ENCODE measurements at places on chromosomes 7 and 10.
A peak's percentile ranks its signal among the peaks of the same experiment; 100 is the strongest.

GRCh38 chr10:24982319-24983112, 30.1 kb upstream of the PRTFDC1 start:
- no peak for DNase-seq

DNA sequence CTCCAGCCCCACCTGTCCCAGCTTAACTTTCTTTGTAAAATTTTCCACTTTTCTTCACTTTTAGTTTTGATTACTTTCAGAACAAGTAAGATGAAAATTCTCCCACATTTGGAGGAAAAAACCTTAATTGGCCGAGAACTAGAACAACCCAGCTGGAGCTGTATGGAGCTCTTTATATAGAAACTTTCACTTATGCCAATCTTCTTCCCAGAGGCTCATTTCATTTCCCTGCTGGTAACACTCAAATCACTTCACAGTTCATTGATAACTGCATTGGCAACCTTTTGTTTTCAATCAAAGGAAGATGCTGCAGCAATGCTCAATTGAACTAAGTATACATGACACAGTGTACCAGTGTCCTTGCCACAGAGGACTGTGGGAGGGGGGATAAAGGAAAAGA, 176.2 kb upstream of the NOBOX start:
- no peak for DNase-seq

DNA sequence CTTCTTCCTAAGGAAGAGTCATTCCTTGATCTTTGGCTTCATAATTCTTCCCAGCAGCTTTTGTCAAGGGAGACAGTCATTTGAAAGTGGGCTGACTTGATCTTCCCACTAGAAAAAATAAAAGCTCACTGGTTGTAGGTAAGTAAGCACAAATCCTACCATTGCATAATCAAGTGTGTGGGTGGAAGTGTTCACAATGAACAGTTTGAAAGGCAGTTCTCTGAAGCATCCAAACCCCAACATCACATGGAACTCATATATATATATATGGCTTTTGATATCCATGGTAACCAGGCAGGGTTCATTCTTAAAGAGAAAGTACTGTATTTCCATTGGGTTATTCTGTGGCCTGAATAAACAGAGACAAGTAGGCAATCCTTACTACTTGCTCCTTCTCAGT, 51.6 kb downstream of the ARMH3 start:
- no peak for DNase-seq

DNA sequence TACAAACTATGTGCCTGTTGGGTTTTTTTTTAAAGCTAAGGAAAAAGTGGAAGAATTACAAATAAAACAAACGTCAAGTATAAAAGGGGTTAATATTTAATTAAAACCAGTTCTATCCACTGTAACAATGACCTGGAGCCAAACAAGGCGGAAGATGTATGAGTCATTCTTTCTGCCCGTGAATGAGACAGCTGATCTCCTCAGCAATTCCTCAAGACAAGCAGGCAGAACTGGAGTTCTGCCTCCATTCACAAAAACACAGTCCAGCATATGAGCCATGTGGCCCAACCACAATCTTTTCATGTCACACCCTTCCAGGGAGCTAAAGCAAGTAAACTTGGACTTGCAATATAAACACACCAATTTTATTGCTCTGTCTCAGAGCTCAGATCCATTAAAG, 8.4 kb downstream of the ETV1 start:
- peak; percentile 59 for DNase-seq

DNA sequence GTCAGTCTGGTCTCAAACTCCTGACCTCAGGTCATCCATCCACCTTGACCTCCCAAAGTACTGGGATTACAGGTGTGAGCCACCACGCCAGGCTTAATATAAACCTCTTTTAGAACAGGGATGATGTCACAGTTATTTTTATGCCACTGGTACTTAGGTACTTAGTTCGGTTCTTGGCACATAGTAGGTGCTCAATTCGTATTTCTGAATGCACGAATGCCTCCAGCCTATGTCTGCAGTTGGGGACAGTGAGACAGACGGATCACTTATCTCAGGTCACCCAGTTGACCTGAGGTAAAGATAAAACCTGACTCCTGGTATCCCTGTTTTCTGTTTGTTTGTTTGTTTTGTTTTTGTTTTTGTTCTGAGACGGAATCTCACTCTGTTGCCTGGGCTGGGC, 6.1 kb upstream of the NAT16 start:
- DNase-seq = no peak

DNA sequence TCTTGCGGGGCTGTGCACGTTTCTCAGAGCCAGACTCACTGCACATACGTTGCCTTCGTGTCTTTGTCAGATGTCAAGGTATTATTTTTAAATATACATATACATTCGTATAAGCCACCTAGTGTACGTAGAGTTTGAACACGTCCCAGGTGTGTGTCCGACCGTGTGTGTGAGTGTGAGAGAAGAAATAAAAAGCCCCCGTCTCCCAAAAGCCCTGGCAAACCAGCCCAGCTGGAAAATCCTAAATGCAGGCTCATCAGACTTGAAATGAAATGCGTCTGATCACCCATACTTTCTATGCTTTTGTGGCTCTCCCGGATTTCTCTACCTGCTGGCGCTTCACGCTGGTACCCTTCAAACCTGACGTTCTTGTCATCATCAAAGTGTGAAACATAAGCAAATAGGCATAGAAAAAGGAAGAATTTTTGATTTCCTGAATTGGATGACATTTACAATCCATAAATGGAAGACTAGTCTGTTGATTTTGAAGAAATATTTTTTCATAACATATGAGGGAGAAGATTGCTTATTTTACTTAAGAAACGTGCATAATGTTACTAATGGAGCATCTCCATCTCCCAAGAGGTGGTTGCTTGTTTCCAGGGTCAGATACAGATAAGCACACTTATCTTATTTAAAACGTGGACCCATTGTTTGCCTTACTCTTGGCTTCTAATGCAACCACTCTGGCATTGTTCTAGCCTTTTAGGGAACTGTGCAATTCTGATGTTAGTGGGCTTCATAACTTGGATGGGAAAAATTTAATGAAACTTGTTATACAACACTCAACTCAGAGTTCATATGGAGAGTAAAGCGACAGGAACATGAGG, 971 bp downstream of the PRKG1 start:
- no peak for DNase-seq

- DNase-seq = no peak
Measured at GRCh38 chr10:96453856-96454583, 59.7 kb downstream of the TLL2 start.

- no peak for DNase-seq
Measured at GRCh38 chr7:5580714-5581395, 157.2 kb upstream of the TNRC18 start.

- DNase-seq = no peak
Measured at GRCh38 chr7:157442993-157443831, 106.4 kb downstream of the DNAJB6 start.

- DNase-seq = no peak
Measured at GRCh38 chr7:129205987-129206785, 17.8 kb downstream of the SMO start.

- no peak for DNase-seq
Measured at GRCh38 chr7:86320341-86320740, 323.4 kb upstream of the GRM3 start.

- no peak for DNase-seq
Measured at GRCh38 chr7:50793947-50794570, 11.4 kb upstream of the GRB10 start.

GRCh38 chr7:5345671-5346070, 62.9 kb downstream of the SLC29A4 start:
- no peak for DNase-seq

DNA sequence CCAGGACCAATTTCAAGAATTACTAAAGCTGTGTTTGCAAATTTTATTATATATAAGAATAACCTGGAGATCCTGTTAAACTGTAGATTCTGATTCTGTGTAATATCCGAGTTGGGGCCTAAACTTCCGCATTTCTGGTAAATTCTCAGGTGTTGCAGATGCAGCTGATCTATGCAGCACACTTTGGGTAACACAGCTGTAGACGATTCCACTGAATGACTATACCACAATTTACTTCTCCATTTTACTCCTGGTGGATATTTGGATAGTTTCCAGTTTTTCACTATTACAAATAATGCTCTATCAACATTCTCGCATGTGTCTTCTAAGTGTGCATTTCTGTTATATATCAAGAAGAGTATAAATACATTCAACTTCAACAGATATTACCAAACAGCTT, 7.5 kb downstream of the GDI2 start:
- DNase-seq = no peak

GRCh38 chr10:125661941-125662515, 20.9 kb downstream of the TEX36 start:
- peak; percentile 61 for DNase-seq

GRCh38 chr7:153004341-153004740, 244.8 kb downstream of the ACTR3B start:
- DNase-seq = no peak

DNA sequence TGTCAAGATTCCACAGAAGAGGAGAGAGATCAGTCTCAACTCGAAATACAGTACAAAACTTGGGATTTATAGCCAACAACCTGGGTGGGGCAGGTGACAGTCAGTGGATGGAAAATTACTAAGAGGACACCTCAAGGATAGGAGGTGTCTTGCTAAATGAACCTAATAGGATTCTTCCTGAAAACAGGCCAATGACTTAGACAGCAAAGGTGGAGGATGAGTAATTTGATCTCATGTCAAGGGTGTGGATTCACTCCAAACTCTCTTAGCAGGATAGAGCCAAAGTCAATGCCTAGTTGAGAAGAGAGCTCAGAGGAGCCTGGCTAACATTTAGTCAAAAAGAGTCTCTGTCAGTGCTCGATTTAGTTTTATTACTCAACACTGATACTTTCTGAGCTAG, 106.7 kb upstream of the INSYN2A start:
- DNase-seq = no peak

DNA sequence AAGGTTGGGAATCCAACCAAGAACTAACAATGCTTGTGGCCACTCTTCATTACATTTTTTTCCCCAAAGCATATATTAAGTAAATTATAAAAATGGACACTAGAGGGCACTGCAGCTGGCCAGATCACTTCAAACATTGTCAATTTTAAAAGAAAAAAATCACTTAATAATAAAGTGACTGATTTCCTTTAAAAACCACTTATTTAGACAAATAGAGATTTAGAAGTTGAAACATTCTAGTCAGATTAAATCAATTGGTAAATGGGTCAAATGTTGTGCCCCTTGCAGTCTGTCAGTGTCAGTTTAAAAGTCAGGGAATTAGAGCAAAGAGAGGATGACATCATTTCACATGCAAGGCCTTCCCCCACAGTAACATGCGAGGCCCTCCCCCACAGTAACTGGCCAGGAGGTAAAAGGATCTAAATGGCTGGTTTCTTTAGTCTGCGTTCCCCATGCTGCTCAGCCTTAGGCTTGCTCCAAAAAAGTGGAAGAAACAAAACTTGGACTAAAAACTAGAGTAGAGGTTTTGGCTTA, 177.9 kb downstream of the SKAP2 start:
- DNase-seq = peak; percentile 54

GRCh38 chr10:95785942-95786669, 30.1 kb downstream of the ENTPD1 start:
- no peak for DNase-seq

- no peak for DNase-seq
Measured at GRCh38 chr10:22615819-22616499, 98.4 kb downstream of the PIP4K2A start.

DNA sequence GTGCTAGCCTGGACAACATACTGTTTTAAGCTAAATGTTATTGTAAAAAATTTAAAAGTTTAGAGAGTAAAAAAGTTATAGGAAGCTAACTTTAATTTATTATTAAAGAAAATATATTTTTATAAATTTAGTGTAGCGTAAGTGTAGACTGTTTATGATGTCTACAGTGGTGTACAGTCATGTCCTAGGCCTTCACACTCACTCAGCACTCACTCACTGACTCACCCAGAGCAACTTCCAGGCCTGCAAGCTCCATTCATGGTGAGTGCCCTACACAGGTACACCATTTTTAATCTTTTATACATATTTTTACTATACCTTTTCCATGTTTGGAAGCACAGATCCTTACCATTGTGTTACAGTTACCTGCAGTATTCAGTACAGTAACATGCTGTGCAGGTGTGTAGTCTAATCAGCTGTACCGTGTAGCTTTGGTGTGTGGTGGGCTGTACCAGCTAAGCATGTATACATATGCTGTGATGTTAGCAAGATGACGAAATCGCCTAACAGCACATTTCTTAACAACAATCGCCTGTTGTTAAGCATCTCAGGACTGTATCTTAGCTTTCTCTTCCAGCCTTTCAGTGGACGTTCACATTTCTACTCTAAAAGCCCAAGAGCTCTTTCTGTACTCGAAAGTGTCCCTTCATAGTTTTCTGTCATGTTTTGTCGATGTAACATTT, 12.5 kb downstream of the RNF32 start:
- no peak for DNase-seq

- no peak for DNase-seq
Measured at GRCh38 chr7:29053105-29053872, 93.0 kb downstream of the CPVL start.

DNA sequence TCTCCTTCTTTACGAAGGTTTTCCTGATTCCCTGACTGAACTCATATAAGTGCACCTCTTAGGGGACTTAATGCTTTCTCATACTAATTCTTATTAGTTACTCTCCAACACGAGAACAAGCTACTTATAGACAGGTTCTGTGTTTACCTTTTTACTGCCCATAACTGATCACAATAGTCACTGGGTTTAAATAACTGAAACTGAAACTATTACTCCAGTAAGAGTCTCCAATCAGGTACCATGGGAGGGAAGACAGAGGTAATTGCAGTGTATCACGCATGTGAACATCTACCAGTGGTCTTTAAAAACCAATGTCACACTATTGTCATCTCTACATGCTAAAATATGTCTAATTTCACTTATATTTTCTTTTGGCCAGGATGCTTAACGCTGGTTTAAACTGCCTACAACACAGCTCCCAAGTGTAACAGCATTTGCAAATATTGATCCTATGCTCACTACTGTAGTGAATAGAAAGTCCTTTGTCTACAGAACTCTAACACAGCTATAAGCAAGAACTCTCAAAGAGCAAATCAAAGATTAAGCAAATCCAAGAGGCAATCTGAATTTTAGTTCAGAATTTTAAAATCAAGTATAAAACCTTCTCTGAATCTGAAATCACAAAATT, 3.6 kb downstream of the GDI2 start:
- no peak for DNase-seq

- peak; percentile 72 for DNase-seq
Measured at GRCh38 chr7:114921631-114922025, 266 bp upstream of the MDFIC start.

DNA sequence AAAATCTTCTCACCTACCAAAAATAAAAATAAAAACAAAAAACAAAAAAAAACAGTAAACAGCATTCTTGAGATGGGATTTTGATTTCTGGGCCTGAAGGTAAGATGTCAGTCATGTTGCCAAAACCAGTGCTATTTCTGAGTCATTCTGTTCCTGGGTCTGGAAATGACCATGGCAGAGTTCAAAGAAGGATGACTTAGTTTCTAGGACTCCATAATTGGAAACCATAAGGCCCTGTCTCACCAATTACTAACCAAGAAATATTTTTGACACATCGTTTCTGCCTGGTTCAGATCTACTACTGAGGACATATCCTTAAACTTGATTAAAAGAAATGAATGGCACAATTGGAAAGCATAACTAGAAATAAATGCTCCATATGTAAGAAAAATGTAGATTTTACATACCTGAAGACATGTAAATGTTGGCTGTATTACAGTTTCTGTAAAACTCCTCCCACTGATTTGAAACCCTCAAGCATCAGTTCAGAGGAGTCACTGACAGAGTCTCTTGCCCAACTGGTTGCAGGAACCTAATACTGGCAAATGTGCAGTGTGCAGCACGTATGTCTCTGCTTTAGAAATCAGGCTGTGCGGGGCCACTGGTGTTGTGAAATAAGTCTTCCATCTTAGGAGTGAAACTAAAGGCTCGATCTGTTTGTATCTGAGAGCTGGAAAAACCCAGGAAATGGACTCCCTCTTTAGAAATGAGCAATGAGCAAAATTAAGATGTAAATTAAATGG, 84.8 kb upstream of the EGR2 start:
- DNase-seq = no peak

GRCh38 chr10:30374353-30374752, 25.3 kb upstream of the MTPAP start:
- DNase-seq = no peak

Measured in A549 (cell line).